ENCODE measurements at places on chromosomes 5 and 9.

- no peak for DNase-seq
Measured at GRCh38 chr5:9554122-9554521, 8.2 kb upstream of the SEMA5A start.

DNA sequence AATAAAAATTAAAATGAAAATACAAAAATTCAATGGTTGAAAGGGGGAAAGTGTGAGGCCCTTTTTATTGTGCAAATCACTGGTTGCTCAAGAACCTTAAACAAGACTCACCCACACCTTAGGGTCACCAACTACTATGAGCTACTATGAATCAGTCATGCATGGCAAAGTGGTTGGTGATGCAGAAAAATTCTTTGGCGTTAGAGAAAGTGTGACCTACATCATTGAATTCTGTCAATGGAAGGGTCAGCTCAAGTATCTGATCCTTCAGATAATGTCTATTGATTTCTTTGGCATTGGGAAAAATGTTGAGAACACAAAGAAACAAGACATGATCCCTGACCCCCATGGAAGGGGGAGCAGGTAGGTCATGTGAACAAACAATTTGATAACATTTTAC, 149.7 kb upstream of the ADCY2 start:
- no peak for DNase-seq

- DNase-seq, result no peak
Measured at GRCh38 chr5:127697894-127698600, 5.1 kb upstream of the CCDC192 start.

- no peak for DNase-seq
Measured at GRCh38 chr9:693201-694091, 148.1 kb upstream of the DMRT1 start.

- DNase-seq, result no peak
Measured at GRCh38 chr5:95930141-95930930, 31.3 kb downstream of the ELL2 start.

DNA sequence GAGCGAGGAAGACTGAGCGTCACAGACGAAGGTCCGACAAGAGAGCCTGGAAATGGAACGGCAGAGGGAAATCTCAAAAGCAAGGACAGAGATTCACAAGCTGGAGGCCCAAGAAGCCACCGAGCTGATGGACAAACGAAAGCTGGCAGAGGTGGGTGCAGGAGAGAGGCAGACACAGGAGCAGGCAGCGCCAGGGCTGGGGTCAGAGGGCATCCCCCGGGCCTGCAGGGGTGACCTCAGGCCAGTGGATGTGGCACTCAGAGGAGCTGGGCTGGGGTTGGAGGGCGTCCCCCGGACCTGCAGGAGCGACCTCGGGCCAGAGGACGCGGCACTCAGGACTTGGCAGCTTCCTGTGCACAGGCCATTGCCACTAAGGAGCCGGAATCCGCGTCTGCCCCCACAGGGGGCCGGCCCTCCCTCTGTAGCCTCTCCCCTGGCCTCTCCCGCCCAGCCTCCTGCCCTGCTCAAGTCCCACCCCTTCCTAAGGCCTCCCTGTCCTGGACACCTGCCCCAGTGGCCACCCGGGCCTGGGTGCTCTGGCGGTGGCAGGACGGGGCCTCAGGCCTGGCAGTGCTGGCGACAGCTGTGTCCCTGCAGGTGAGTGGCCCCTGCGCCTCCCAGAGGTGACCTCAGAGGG, 40.4 kb downstream of the EXD3 start:
- peak; percentile 76 for DNase-seq

- DNase-seq, result no peak
Measured at GRCh38 chr5:14560091-14560595, 21.4 kb upstream of the OTULINL start.

DNA sequence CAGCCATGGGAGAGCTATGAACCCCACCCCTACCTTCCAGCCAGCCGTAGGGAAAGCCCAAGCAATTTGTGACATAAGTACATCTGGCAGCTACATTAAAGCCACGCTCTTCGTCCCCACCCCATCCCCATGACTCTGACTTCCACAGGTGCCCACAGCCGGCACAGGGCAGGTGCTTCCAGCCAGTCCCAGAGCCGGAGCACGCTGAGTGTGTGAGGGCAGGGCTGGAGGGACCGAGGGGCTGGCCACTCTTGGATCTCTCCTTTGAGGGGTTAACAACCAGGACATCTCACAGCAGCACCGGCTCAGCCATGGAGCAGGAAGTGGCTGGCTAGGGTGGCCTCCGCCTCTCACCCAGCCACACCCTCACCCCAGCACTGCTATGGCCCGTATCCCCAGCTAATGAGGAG, 2.4 kb upstream of the FAM78A start:
- no peak for DNase-seq

- DNase-seq, result no peak
Measured at GRCh38 chr9:124281931-124282371, 24.2 kb downstream of the NEK6 start.

GRCh38 chr5:14144586-14145434, 1.7 kb downstream of the TRIO start:
- peak; percentile 58 for DNase-seq

DNA sequence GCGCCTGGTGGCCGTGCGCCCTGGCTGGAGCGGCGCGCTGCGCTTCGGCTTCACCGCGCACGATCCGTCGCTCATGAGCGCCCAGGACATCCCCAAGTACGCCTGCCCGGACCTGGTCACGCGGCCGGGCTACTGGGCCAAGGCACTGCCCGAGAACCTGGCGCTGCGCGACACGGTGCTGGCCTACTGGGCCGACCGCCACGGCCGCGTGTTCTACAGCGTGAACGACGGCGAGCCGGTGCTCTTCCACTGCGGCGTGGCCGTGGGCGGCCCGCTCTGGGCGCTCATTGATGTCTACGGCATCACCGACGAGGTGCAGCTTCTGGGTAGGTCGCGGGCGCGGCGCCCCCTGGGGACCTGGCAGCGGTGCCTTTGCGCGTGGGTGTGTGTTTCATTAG, 28.9 kb downstream of the NEURL1B start:
- DNase-seq, result no peak

GRCh38 chr5:170545811-170546210, 42.0 kb downstream of the KCNIP1 start:
- no peak for DNase-seq
